ENCODE measurements at places on chromosomes 1 and 21.

DNA sequence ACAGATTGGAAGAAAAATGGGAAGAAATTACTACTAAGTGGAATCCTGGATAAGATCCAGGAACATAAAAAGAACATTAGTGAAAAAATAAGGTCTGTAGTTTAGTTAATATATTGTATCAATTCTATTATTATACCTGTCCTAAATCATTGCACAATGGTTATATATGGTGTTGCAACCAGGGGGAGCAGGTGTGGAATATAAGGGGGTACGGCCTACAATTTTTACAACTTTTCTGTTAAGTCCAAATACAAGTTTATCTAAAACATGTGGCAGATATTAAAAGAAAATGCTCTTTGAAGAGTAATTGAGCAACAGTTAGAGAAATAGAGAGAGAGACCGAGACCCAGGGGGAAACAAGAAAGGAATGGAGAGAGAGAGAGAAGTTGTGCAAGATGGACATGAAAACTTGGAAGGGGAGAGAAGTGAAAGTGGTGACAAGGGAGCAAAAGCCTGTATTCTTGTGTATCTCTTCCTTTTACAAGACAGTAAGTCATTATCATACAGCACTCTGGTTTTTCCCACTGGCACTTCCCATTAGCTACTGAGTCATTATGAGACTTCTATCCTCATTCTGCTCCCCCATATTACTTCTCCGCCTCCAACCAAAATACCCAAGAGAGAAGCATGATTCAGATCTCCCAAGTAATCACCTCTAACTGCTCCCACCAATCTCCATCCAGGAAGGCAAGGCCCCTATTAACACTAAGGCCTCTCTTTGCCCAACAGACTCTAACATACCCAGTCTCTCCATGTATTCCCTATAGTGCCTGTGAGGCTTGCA lies 22.3 kb upstream of the TRAF3IP3 start:
- DNase-seq: no peak

GRCh38 chr21:15722591-15723324 lies 7.0 kb upstream of the USP25 start:
- no peak for DNase-seq

- DNase-seq: no peak
These were observed 79.6 kb upstream of the BMP8A start for GRCh38 chr1:39411526-39412478.

GRCh38 chr1:245869847-245870246 lies 637.2 kb downstream of the SMYD3 start:
- no peak for DNase-seq

GRCh38 chr1:1264868-1265272 lies 8.8 kb downstream of the UBE2J2 start:
- no peak for DNase-seq

DNA sequence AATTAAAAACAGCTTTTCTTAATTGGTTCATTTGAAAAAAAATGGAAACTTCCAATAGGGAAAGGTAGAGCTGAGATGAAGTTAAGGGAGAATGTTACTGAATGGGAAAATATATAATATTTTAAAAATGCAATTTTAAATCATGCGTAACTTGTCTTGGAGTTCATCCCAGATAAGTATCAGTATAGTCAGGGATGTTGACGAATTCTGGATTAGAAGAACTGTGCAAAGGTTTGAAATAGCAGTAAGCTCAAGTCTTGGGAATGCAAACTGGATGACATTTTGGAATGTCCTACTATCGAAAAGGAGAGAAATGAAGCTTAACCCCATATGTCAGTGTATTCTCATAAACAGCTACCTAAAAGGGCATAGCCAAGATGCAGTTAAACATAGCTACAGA lies 4.0 kb upstream of the ST6GALNAC3 start:
- DNase-seq: no peak

- DNase-seq: no peak
These were observed 16.5 kb downstream of the AKR7A3 start for GRCh38 chr1:19272064-19272463.

- no peak for DNase-seq
These were observed 117.7 kb downstream of the FGGY start for GRCh38 chr1:59414406-59415133.

DNA sequence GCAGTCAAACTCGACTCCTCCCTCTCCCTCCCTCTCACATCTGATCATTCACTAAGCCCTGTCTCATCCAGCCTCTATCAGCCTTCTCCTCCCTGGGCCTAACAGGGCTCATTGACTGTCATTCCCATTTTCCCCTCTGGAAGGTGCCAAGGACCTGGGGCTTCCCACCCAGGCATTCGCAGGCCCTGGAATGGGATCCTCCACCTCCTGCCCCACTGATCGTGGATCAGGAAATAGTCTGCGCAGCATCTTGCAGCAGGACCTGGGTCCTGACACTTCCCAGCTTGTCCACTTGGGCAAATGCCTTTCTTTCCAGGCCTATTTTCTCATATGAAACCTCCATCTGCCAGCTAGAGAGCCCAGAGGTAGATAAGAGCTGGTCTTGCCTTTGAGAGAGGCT lies 71.2 kb upstream of the ZC3H12A start:
- no peak for DNase-seq

DNA sequence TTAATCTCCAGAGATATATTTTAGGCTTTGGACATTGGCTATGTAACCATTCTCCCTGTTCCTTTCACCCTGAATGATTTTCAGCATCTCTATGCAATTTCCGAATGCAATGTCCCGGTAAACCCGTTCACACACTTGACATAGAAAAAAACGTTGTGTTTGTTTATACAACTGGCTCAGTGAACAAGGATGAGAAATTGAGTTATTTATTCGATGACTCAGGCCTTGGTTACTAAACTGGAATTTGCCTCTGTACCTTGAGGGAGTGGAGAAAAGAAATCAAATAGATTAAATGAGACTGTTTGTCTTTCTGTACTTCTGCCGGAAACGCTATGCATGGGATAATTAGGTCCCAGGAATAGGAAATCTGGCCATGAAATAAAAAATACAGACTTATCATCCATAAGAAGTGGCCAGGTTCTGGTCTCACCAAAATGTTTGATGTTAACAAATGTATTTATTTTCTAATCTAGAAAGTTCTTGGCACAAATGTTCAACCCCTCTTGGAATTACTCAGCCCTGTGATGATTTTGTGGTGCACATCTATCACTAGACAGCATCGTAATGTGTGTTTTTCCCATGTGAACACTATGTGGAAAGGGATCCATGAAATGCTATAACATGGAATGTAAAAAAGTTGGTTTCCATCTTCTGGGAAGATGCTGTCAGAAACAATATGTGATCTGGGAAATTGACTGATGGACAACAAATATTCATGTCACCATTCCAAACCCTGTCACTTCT lies 253.9 kb downstream of the DUSP10 start:
- no peak for DNase-seq

GRCh38 chr1:8791819-8792218 lies 25.6 kb downstream of the RERE start:
- no peak for DNase-seq

GRCh38 chr1:86596741-86597290 lies 49.9 kb downstream of the CLCA4 start:
- DNase-seq: no peak

- no peak for DNase-seq
These were observed 355.8 kb upstream of the PTBP2 start for GRCh38 chr1:96365596-96366390.

GRCh38 chr1:24855474-24855873 lies 74.6 kb downstream of the RUNX3 start:
- DNase-seq: no peak

- no peak for DNase-seq
These were observed 312.0 kb upstream of the TMPRSS15 start for GRCh38 chr21:18715606-18716005.

DNA sequence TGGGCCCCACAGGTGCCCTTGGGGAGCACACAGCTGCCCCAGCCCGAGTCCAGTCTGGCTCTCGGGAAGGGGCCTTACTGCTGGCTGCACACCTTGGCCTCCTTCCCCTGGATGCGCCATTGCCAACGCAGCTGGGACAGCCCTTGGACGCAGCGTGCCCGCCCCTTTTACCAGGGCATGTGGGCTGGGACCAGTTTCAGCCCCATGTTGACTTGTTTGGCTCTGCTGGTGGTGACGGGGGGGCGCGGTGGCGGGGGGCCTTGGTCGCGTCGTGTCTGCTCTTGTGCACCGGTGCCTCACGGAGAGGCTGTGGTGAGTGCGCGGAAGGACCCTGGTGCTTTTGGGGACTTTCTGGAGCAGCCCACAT lies 19.6 kb downstream of the SKI start:
- DNase-seq: no peak

DNA sequence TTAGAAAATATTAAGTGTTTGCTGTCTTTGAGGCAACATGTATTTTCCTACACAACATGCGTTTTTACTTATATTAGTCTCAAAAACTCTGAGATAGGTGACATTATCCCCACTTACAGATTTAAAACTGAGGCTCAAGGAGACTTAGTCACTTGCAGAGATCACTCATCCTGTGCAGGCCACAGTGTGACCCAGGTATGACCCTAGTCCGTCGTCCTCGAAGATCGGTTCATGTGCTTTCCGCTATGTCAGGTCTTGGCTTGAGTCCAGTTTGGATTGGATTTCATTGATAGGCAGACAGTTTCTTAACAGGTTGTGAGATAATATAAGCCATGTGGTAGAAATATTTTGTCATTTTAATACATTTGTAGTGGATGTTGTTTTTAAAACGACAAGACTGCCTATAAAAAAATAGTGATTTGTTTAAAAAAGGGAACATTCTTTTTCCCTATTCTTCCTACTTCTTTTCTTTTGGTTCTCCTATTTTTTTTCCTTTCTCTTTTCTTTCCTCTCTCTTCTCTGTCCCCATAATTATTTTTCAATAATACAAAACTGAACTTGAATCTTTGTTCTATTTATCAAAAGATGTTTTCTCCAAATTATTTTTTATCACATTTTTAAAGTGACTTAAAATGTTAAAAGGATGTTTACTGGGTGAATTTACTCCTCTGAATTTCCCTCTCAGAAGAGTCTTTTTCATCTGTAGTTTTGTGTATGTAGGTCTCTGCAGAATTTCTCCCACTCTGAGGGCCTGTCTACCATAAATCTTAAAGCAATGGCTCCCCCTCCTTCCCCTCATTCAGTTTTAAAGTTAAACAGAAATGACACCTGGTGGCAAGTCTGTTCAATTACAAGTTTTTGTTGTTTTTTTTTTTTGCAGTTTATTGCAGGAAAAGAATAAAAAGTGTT lies 81.8 kb downstream of the PHTF1 start:
- peak; percentile 31 for DNase-seq

- DNase-seq: no peak
These were observed 1.3 kb upstream of the SLC6A17 start for GRCh38 chr1:110148961-110149360.

GRCh38 chr1:25562928-25563283 lies 19.5 kb downstream of the LDLRAP1 start:
- no peak for DNase-seq

GRCh38 chr1:34762474-34763141 lies 3.1 kb downstream of the GJB4 start:
- DNase-seq: no peak

Data from neuronal stem cell (in vitro differentiated cells).